ENCODE measurements at places on chromosomes 4 and X.

DNA sequence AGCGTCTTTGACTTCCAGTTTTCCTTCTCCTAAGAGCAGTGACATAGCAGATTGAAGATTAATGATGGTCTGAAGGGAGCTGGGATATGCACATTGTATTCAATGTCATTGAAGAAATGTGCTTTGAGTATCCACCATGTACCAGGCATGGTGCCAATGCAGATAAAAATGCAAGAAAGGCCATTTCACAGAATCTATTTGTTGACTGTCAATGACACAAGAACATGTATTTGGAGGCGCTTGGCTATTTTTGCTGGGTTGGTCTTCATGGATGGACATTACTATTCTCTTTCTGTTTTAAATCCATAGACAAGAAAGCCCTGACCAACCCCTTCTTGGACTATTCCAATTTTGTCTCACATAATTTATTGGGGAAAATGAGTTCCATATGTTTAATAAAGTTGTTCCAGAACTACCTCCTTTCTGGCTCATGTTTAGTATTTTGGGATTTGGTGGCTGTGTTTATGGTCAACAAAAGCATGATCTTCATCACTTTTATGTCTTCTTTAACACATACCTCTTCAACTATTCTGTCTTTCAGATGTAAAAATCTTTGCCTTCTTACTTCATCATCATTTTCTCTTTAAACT lies 174.5 kb downstream of the CPE start:
- no peak for DNase-seq

- DNase-seq, result no peak
Observed at GRCh38 chr4:98470831-98471230, 187.6 kb downstream of the TSPAN5 start.

- no peak for DNase-seq
Observed at GRCh38 chr4:46804781-46805413, 104.1 kb downstream of the COX7B2 start.

DNA sequence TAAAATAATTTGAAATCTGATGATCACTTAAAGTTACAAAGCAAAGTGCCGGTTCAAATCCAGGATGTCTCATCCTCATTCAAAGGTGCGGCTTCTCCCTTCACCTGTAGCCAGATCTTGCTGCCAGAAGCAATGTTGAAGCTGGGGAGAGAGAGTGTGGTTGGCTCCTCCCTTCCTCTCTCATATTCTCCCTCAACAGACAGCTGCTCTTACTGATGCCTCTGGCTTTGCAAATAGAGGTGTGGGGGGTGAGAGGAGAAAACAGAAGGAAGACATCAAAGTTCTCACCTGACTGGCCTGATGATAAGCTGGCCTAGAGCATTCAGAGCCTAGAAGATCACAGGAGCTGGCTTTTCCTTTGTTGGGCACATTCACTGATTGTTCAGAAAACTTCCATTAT lies 28.3 kb upstream of the BTC start:
- no peak for DNase-seq

DNA sequence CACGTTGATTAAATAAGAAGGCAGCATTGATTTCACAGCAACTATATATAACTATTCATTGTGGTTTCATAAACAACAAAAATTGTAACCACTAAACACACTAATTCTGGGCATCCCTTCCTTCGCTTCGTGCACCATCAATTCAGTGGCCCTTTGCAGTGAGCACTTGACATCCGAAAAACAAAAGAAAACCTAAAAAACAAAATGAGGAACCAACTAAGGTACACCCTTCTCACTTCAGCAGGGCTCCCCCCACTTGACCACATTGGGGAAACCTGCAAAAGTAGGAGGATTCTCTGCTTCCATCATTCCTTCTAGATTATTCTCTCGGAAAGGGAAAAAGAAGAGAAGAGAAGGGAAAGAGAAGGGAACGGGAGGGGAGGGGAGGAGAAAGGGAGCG lies 28.3 kb downstream of the NBDY start:
- DNase-seq, result no peak

DNA sequence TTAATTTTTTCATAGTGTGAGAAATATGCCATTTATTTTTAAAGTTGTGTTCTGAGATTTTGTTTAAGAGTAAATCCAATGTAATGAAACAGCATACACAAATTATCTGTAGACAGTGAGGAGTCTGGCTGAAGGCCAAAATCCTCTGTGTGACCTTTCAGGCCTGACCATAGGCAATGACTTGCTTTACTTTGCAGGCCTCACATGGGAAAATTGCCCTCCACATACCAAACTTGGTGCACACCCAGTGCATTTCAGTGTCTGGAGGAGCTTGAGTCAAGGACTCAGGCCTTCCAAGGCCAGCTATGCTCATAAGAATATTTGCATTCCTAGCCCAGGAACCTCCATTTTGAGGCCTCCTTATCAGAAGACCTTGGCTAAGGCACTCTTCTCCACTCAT lies 430.1 kb downstream of the GABRG1 start:
- no peak for DNase-seq

- no peak for DNase-seq
Observed at GRCh38 chr4:88993246-88993645, 63.7 kb downstream of the FAM13A start.

- DNase-seq, result no peak
Observed at GRCh38 chrX:13448941-13449340, 120.5 kb upstream of the EGFL6 start.

DNA sequence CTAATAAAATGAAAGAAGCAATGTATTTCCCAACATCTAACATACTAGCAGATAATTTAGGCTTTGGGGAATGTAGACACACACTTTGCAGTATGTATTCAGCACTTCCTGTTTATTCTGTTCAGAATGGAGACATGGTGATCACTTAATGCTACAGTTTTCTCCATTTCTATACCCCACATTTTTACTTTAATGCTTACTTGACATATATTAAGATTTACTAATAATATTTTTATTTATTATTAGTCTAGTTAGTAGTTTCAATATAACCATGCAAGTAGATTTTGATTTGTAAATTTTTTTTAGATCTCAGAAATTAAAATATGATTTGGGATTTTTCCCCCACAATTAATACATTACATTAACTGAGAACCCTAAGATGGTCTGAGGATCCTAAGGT lies 98.4 kb downstream of the PRSS12 start:
- no peak for DNase-seq

DNA sequence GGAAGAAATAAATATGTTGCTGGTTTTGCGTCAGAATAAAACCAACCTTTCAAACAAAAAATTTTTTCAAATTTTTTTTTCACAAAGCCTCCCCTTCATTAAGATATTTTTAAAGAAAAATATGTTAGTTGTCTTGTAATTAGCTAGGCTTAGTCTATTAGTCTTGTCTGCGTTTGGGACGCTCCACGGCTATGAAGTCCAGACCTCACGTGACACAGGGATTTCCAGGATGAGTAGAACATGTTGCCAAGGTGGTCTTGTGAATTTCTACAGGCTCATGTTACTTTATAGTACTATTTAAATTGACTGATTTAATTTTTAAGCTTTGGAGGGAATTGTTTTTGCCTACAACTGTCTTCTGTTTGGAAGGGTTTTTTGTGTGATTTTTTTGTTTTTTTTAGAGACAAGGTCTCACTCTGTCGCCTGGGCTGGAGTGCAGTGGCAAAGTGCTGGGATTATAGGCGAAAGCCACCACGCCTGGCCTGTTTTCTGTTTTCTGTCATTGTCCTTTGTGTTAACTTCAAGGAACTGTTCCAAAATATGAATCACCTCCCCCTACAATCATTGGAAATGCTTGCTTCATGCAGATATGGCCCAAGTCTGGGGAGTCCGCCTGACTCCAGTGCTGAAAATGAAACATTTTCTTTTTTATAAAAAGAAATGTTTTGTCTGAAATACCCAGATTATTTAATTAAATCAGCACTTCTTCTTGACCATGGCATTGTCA lies 26.2 kb downstream of the TMEM144 start:
- DNase-seq, result no peak

DNA sequence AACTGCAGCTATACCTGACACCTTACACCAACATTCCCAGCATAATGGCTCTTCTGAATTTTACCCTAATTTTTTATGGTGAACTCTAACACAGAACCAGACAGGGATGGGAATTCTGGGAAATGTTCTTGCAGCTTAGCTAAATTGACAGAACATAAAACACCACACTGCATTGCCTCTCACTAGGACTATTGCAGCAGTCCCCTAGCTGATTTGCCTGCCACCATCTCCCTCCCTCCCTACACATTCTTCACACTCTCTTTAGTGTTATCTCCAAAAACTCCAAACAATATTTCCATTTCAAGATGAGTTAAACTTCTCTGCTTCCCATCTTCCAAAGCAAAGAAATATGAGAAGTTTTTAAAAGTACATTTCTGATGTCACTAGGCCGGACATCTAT lies 733.9 kb upstream of the INTU start:
- no peak for DNase-seq

GRCh38 chrX:151790481-151791160 lies 56.1 kb downstream of the CNGA2 start:
- no peak for DNase-seq

DNA sequence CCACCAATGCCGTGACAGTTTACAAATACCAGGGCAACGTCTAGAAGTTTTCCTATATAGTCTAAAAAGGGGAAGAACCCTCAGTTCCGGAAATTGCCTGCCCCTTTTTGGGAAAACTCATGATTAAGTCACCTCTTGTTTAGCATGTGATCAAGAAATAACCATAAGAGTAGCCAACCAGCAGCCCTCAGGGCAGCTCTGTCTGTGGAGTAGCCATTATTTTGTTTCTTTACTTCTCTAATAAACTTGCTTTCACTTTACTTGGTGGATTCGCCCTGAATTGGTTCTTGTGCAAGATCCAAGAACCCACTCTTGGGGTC lies 20.0 kb upstream of the HOPX start:
- DNase-seq, result no peak

DNA sequence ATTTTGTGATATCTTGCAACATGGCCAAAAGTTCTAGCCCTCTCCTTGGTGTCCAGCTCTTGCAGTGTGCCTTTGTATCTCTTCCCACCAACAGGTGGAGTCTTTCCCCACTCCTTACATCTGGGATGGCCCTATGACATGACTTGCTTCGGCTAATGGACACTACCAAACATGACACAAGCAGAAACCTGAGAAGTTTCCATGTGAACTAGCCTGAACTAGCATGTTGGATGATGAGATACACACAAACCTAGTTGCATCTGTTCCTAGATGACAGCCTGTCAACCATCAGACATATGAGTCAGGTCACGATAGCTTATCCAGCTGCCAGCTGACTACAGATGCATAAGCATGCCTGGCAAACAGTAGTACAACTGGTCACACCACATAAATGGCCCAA lies 207.5 kb upstream of the FTHL17 start:
- no peak for DNase-seq
